ENCODE measurements at places on chromosomes 13 and 19. TPM values are rescaled to one million over a fixed set of nuclear protein-coding genes. Genes with fewer than 3 reads are reported as not detected.

DNA sequence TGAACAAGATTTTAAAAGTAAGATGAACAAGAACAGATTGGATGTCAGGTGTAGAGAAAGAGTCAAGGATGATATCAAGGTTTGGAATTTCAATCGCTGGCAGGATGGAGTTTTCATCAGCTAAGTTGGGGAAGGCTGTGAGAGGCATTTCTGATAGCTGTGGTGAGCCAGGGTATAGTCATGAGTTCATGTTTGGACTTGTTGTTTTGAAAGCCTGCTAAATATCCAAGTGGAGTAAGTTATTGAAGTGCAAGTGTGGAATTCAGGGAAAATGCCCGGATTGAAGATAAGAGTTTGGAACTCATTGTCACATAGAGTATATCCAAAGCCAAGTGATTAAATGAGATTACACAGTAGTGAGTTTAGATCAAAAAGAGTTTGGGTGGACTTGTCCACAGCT lies 11.0 kb upstream of the EPSTI1 start:
- no peak for DNase-seq
- no peaks in the 10 kb centered on the region for H3K27me3 ChIP-seq
- H3K36me3 ChIP-seq = no peaks in the 10 kb centered on the region
- peaks cover 7% of the 10 kb centered on the region for H3K4me1 ChIP-seq

LILRB4 gene
- 1.1 TPM for total RNA-seq

KIR3DL2 gene
- not detected for total RNA-seq

DNA sequence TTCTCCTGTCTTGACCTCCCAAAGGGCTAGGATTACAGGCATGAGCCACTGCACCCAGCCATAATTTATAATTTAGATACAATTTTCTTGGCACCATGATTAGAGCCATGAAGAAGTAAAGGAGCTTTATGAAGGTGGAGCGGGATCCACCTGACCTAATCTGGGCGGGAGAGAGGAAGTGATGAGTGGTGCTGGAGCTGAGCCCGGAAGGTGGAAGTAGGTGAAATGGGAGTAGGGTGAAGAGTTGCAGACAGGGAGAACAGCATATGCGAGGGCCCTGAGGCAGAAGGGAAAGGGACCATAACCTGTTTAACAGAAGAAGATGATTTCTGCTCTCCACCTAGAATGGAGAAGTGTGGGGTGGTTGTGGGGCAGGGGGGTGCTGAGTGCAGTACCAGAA lies 4.2 kb downstream of the BLOC1S3 start:
- no peak overlapping the region for H3K27ac ChIP-seq
- peaks cover 7% of the 10 kb centered on the region for H3K4me1 ChIP-seq
- no peaks in the 10 kb centered on the region for H3K27me3 ChIP-seq
- H3K4me3 ChIP-seq = no peak overlapping the region

GRCh38 chr13:99553033-99553432 lies 51.8 kb downstream of the TM9SF2 start:
- no peaks in the 10 kb centered on the region for H3K27me3 ChIP-seq
- H3K27ac ChIP-seq = no peak overlapping the region
- no peaks in the 10 kb centered on the region for H3K4me1 ChIP-seq
- H3K4me3 ChIP-seq = no peak overlapping the region

CATSPERD gene
- not detected for total RNA-seq

FFAR3 gene
- total RNA-seq = not detected

DNA sequence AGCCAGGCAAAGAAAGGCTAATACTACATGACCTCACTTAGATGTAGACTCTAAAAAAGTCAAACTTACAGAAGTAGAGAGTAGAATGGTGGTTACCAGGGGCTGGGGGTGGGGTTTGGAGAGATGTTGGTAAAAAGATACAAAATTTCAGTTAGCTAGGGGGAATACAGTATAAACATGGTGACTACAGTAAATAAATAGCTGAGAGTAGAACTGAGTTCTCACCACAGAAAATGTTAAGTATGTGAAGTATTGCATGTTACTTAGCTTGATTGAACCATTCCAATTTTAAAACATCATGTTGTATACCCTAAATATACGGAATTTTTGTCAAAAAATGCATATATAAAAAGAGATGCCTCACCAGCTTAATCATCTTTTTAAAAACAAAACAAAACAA lies 67.5 kb upstream of the DOCK9 start:
- H3K4me1 ChIP-seq = peaks cover 16% of the 10 kb centered on the region
- no peak for DNase-seq
- no peaks in the 10 kb centered on the region for H3K27me3 ChIP-seq
- no peak overlapping the region for H3K4me3 ChIP-seq
- H3K27ac ChIP-seq = no peak overlapping the region

DNA sequence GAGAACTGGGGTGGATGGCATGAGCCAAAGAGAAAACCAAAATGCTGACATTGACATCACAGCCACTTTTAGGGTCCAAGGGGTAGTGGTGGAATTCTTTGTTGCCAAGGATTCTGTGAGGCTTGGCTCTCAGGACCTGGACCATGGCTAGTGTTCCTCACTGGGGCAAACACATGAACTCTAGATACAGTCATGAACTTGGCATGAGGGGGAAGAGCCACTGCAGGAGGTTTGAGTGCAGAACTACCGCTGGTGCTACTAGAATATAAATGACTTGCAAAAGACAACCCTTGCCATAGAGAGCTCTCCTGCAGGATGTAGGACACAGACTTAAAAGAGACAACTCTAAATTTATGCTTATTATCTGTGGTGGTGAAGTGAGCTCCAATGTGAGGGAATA lies 29.8 kb upstream of the FRY start:
- H3K4me3 ChIP-seq = no peak overlapping the region
- no peaks in the 10 kb centered on the region for H3K27me3 ChIP-seq
- H3K27ac ChIP-seq = no peak overlapping the region
- no peak for DNase-seq
- peaks cover 6% of the 10 kb centered on the region for H3K4me1 ChIP-seq

REEP6 gene
- total RNA-seq = 6.0 TPM
